ENCODE measurements at places on chromosomes 7 and 10.

- DNase-seq = peak; percentile 64
Observed at GRCh38 chr7:27868131-27868550, 128.2 kb downstream of the TAX1BP1 start.

DNA sequence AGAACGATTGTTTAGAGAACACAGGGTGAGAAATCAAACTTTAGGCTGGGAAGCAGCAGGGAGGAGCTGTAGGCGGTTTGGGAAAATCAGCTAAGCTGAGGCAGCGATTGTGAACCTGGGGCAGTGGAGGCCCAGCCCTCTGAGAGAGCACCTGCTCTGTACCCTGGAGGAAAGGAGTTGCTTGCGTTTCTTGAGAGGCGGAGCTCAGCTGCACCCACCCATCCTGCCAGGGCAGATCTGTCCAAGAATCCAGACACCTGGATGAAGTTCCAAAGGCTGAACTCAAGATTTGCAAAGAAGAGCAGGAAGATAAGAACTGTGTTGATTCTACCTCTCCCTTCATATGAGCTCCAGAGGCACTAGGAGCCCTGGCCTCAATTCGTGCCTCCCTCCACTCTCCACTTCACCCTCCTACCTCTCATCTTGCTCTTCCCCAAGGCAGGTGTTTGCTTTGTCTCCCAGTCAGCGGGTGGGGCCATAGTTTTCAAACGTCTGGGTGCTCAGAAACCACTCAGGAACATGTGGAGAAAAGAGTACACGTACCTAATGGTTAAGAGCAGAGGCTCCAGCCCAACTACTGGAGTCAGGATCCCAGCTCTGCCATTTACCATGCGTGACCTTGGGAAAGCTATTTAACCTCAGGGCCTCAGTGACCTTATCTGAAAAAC, 21.5 kb upstream of the TMEM213 start:
- DNase-seq = no peak

GRCh38 chr10:32960022-32960421, 2.0 kb upstream of the ITGB1 start:
- DNase-seq = no peak

- DNase-seq = no peak
Observed at GRCh38 chr10:112376396-112376790, 2.5 kb downstream of the ACSL5 start.

DNA sequence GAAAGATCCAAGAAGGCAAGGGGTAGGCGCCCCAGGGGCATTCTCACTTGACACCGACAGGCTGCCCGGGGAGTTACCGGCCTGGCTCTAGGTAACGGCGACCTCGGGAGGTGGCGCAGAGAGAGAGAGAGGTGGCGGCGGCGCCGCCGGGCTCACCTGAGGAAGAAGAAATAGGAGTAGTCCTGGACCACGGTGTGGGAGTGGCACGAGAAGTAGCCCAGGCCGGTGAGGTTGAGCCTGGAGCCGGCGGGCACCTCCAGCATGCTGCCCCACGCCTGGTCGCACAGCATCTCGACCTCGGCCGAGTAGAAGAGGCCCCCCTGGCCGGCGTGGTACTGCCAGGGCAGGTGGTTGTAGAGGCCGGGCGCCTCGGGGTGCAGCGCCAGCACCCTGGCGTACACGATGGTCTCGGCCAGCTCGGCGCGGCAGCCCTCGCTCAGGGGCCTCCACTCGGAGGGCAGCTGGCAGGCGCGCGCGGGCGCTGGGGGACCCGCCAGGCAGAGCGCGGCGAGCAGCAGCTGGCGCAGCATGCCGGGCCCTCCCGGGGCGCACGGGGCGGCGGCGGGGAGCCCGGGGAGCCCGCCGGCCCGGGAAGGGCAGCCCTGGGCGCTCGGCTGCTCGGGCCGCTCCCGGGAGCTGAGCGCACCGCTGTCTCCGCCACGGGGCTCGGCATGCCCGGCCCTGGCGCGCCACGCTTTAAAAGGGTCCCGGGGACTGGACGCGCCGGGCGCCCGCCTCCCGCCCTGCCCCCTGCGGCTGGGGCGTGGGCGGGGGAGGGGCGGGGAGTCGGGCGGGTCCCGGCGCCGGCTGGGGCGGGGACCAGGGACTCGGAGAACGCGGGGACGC, at the start of gene CCDC3:
CCDC3 (minus strand) TSS at position 673 of the 846 bp plus-strand sequence; CDS start at position 530, 143 bp downstream.
- no peak for DNase-seq

DNA sequence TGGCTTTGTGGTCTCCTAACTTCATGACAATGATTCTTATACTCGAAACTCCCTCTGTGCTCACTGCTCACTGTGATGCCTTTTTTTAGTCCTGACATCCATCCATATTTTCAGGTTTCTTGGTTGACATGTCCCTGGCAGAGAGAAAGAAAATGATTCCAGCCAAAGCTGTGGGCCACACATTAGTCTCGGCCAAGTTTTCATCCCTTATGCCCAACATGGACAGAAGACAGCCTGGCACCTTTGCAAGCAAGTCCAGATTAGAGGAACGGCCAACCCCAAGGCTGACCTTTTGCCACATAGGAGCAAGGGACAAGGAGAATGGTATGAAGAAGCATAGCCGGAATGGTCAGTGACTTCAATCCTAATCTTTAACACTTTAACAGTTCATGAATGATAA, 8.7 kb upstream of the OPALIN start:
- DNase-seq = no peak

All from MCF 10A (cell line).